ENCODE measurements at places on chromosomes 2 and 18. TPM values are rescaled to one million over a fixed set of nuclear protein-coding genes. Genes with fewer than 3 reads are reported as not detected.

RHOB gene
- 677 TPM for total RNA-seq

STK39 gene
- total RNA-seq: 40.5 TPM

GPR155 gene
- total RNA-seq: 8.9 TPM

DNAJB2 gene
- total RNA-seq: 67.5 TPM

NLRC4 gene
- 7.9 TPM for total RNA-seq

CAPN14 gene
- total RNA-seq: 0.10 TPM

TEX44 gene
- total RNA-seq: not detected

PCARE gene
- 0.06 TPM for total RNA-seq

NAT8 gene
- total RNA-seq: not detected

SYT4 gene
- not detected for total RNA-seq

SERPINB12 gene
- total RNA-seq: not detected
